Adrenal gland (tissue), 19 donors: ENCODE measurements at places on chromosomes 5 and 9. TPM values are rescaled to one million over a fixed set of nuclear protein-coding genes. Genes with fewer than 3 reads are reported as not detected.

ANGPTL2 gene
- 32.6 TPM for total RNA-seq

C5orf58 gene
- not detected for total RNA-seq

AQP7 gene
- 2.3 TPM for total RNA-seq

DNA sequence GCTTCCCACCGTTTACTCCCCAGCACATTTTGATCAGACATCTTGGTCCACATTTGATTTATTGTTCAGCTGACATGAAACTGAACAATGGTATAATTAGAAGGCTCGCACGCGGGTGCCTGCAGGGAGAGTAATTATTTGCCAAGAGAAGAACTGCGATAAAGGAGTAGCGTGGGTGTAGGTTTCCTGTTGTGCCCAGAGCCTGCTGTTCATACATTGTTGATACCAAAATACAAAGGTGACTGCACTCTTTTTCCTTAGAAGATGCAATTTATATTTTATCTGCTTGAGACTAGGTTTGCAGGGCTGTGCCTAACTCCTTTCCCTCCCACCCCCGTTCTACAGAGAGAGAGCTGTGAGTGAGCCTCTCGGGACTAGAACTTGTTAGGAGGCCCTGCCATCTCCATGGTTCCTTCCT, 241.8 kb upstream of the MSX2 start:
- DNase-seq, result no peak

DNA sequence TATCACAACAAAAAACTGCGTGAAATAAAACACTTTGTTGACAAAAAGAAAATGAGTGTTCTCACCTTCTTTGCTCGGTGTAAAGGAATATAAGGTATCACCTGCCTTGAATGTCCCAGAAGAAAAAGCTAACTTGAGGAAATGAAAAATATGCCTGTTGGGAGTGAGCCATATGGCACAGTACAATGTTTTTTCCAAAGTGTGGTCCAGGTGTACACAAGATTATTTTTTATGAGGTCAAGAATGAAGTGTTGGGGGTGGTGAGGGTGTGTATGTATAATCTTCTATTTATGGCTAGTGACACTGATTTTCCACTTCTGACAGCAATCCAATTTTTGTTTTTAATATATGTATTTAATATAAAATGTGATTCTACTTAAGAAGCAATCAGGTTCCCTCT, 134.4 kb downstream of the RFX3 start:
- DNase-seq, result no peak

DNA sequence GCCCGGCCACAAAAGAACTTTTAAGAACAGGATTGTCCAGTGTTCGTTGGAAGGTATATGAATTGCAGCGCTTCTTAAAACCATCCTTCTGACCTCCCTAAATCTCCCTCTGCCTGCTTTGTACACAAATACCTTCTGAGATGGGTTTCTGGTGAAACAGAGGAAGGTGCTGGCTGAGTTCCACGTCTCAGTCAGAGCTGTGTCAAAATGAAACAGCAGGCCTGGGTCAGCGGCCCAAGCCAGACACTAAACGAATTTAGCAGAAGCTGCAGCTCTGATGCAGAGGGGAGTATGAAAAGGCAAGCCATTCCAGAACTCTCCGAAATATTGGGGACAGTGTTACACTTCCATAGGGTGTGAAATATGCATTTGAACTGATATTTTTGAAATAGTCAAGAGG, 37.8 kb upstream of the CRB2 start:
- DNase-seq, result no peak

GRCh38 chr9:87681271-87682061, 44.5 kb upstream of the CTSL start:
- DNase-seq, result peak; percentile 12
